Neural progenitor cell (in vitro differentiated cells): ENCODE measurements at places on chromosomes 16 and 17. TPM values are rescaled to one million over a fixed set of nuclear protein-coding genes. Genes with fewer than 3 reads are reported as not detected.
A peak's percentile ranks its signal among the peaks of the same experiment; 100 is the strongest.

DNA sequence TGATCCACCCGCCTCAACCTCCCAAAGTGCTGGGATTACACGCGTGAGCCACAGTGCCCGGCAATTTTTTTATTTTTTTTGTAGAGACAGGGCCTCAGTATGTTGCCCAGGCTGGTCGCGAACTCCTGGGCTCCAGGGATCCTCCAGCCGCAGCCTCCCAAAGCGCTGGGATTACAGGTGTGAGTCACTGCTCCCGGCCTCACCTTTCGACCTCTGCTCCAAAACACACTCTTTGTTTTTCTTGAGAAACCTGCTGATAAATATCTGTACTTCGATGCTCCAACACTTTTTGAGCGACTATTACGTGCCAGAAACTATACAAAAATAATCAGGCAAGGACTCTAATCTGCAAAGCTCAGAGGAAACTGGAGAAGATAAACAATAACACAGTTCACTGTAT is 1.0 kb downstream of the MED1 start:
- DNase-seq: no peak

Gene TEKT5
- 0.07 and 0.50 TPM in 2 replicates for total RNA-seq

GRCh38 chr16:62046801-62047200 is 10.6 kb upstream of the CDH8 start:
- no peak for DNase-seq

Gene GAST
- total RNA-seq: not detected in 2 replicates

DNA sequence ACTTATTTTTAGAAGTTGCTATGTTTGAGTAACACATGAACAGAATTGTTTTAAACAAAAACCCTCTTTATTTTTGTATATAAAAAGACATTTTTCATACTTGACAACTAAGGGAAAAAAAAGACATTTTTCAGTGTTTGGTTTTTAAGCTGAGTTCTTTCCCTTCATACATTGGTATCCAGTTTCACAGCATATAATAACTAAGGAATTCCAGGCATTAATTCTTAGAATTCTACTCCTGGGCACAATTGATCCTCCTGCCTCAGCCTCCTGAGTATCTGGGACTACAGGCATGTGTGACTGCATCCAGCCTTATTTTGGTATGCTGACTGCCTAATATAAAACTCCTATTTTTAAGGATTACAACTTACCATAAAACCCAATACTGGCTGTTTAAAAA is 8.4 kb downstream of the FBXO47 start:
- no peak for DNase-seq

- DNase-seq: no peak
Observed at GRCh38 chr16:72740347-72740746, 307.6 kb downstream of the ZFHX3 start.

GRCh38 chr17:28938552-28938951 is 12.8 kb downstream of the PHF12 start:
- DNase-seq: no peak

GRCh38 chr16:27287887-27288286 is 19.3 kb upstream of the NSMCE1 start:
- no peak for DNase-seq

DNA sequence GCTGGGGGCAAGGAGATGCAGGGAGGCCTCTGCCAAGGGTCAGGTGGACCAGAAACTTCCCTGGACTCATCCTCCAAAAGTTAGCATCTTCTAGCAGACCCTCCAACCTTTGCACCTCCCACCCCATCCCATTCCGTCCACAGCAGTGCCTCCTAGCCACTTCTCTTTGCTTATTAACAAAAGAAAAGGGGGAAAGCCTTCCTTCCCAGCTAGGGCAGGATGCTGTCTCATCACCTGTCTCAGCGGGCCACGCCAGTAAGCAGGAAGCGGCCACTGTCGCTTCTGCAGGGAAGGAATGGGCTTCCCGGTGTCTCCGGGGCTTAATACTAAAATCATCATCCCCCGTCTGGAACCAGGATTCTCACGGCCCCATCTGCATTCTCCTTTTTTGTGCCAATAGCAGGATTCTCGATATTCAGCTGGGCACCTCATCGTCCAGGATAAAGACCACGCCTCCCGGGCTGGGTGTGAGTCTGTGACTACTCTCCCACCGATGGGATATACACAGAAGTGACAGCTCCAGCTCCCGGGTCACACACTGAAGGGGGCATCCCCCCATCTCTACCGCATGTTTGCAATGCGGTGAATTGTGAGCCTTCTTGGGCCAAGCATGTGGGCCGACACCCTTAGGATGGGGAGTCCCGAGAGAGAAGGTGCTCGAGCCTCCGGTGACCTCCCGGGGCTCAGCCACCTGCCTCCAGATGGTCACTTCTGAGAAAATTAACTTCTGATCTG is 15.5 kb upstream of the RBFOX3 start:
- DNase-seq: no peak

- no peak for DNase-seq
Observed at GRCh38 chr16:66387817-66388332, 21.4 kb downstream of the CDH5 start.

Gene CASKIN2
- 5.7 and 12.6 TPM in 2 replicates for total RNA-seq

GRCh38 chr17:71327376-71328059 is 793.3 kb upstream of the SOX9 start:
- no peak for DNase-seq

DNA sequence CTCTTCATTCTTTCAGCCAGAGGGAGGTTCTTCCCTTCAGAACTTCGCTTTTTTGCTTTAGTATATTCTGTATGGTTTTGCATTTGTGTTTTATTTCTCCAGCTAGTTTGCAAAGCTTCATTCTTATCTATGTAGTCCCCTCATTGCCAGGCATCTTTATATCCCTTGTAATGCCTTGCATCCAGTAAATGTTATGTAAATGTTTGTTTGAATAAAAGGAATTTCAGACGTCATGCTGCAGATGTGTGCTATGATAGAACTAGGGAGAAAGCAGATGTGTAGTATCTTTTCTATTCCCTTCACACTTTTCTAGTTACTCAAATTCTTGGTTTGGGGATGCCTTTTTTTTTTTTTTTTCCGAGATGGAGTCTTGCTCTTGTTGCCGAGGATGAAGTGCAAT is 62.6 kb upstream of the RASL10B start:
- DNase-seq: no peak

DNA sequence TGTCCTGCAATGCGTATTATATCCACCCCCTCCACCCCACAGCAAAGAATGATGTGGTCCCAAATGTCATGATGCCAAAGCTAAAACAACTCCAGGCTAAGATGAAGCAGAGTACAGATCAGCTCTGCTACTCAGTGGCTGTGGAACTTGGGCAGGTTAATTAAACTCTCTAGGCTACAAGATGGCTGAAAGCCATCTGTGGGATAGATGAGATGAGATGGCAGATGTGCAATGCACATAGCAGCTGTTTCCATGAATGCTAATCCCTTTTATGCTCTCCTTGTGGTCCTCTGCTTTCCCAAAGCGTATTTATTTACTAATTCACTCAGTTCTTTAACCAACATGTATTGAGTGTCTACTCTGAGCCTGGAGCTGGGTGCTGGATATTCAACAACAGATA is 114.4 kb downstream of the GRIN2A start:
- no peak for DNase-seq

- no peak for DNase-seq
Observed at GRCh38 chr16:47578573-47578972, 117.4 kb downstream of the PHKB start.

DNA sequence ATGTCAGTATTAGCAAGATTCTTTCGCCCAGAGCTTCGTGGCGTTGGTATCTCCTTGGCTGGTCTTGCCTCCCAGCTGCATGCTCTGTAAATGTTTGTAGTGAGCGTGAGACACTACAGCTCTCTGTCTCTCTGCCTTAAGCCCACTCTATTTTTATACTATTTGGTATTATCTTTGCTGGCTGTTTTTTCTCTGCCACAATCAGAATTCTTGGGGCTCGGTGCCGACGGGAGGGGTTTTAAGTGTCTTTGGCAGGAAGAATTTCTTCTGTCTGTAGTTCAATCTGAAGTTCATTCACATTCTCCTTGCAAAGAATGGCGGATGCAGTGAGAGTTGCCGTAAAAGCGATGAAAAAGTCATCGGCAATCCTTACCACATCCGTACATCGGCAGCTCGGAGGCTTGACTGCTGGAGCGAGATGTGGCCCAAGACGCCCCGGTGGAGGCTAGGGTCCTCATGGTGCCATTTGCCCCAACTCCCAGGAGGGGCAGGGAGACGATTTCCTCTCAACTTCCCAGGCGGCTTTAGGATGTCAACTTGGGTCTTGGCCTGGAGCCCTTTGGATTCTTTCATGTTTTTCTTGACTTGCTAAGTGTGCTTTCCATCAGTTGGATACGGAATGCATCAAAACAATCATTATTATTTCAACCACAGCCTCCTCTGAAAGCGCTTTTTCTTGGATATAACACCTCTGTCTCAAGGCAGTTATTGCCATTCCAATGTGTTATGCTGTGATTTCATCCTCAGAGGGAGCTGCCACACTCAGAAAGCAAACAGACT is 132.3 kb upstream of the SDK2 start:
- no peak for DNase-seq

Gene CYGB
- 1.1 TPM in 1 of 2 replicates, not detected in the other for total RNA-seq

Gene TK2
- total RNA-seq: 7.1 and 7.3 TPM in 2 replicates

Gene TBC1D3E
- total RNA-seq: not detected in 2 replicates

Gene MT1H
- not detected in 2 replicates for total RNA-seq

Gene SDR42E2
- 0.15 TPM in 1 of 2 replicates, not detected in the other for total RNA-seq

GRCh38 chr17:45688353-45688752 is 95.8 kb upstream of the CRHR1 start:
- DNase-seq: no peak

GRCh38 chr17:66966704-66967418 is 2.4 kb downstream of the CACNG4 start:
- DNase-seq: no peak

Gene KRT13
- total RNA-seq: not detected in 2 replicates

- DNase-seq: no peak
Observed at GRCh38 chr17:45403906-45404490, 28.7 kb downstream of the ARHGAP27 start.

GRCh38 chr16:3782566-3782965 is 65.2 kb upstream of the TRAP1 start:
- DNase-seq: no peak

DNA sequence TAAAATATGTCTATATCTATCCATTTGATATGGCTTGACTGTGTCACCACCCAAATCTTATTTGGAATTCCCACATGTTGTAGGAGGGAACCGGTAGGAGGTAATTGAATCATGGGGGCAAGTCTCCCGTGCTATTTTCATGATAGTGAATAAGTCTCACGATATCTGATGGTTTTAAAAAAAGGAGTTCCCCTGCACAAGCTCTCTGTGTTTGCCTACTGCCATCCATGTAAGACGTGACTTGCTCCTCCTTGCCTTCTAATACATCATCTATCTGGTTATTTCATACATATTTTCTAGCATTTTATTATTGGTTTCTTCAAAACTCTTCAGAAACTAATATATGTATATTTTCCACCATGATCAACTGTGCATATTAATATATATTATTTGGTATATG is 57.3 kb upstream of the AMZ2 start:
- DNase-seq: no peak

- DNase-seq: no peak
Observed at GRCh38 chr16:24203675-24204074, 52.5 kb upstream of the CACNG3 start.

DNA sequence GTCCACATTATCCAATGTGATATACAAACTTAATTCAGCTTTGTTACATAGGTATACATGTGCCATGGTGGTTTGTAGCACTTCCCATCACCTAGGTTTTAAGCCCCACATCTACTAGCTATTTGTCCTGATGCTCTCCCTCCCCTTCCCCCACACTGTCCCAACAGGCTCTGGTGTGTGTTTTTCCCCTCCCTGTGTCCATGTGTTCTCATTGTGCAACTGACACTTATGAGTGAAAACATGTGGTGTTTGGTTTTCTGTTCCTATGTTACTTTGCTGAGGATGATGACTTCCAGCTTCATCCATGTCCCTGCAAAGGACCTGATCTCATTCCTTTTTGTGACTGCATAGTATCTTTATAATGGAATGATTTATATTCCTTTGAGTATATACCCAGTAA is 196.7 kb downstream of the CDH11 start:
- DNase-seq: no peak

GRCh38 chr16:19068237-19068815 is 912 bp downstream of the COQ7 start:
- no peak for DNase-seq

GRCh38 chr17:74212209-74212912 is 1.0 kb upstream of the TTYH2 start:
- peak; percentile 34 for DNase-seq

GRCh38 chr16:9503251-9503984 is 412.0 kb downstream of the HAPSTR1 start:
- no peak for DNase-seq

DNA sequence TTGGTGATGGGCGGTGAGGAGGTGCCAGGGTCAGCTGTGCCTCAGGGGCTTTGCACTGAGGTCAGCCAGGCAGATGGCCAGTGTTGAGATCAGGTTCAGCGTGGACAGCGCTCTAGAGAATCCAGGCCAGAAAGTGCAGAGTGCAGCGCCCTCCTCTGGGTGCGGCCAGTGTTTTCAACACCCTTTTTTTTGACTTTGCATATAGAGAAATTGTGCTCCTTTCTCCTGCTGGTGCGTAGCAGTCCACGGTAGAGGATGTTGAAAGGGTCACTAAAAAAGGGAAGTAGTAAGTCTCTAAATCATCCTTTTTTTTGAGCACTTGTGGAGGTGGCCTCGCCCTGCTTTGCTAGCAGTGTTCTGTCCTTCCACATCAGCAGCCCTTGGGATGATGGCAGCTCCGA is 53.9 kb downstream of the BANP start:
- peak; percentile 49 for DNase-seq

GRCh38 chr16:58176608-58177352 is 21.1 kb downstream of the CSNK2A2 start:
- DNase-seq: no peak

- DNase-seq: no peak
Observed at GRCh38 chr16:56838622-56839337, 26.2 kb upstream of the SLC12A3 start.

- DNase-seq: peak; percentile 72
Observed at GRCh38 chr16:1823821-1824220, 2.8 kb downstream of the HAGH start.
